ENCODE measurements at places on chromosomes 3 and 15.

- DNase-seq = peak; percentile 55
These were observed 56.2 kb downstream of the EIF3J start for GRCh38 chr15:44593042-44593736.

GRCh38 chr3:132071043-132071442 lies 36.2 kb upstream of the CPNE4 start:
- no peak for DNase-seq

- DNase-seq = no peak
These were observed 163.1 kb downstream of the MYRIP start for GRCh38 chr3:39972508-39972907.

GRCh38 chr15:48869966-48870365 lies 8.0 kb upstream of the EID1 start:
- DNase-seq = no peak

DNA sequence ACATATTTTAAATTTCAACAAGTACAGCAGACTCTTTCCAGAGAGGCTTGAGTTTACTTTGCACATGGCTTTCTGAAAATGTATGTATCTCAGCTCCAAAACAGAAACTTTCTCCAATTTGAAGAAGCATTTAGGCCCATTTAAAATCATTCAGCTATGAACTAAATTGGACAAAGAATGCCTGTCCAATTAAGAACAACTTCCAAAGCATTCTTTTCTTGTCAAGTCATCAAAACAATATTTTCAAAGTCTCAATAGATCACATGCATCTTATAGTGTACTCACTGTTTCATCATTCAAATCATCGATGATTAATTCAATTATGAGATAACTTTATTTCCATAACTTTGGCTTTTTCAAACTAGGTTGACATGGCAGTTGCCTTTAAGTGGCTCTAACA lies 95.2 kb downstream of the KBTBD8 start:
- no peak for DNase-seq

- no peak for DNase-seq
These were observed 46.0 kb downstream of the RHCG start for GRCh38 chr15:89450076-89451006.

GRCh38 chr3:179264449-179264848 lies 13.5 kb upstream of the KCNMB3 start:
- DNase-seq = no peak

DNA sequence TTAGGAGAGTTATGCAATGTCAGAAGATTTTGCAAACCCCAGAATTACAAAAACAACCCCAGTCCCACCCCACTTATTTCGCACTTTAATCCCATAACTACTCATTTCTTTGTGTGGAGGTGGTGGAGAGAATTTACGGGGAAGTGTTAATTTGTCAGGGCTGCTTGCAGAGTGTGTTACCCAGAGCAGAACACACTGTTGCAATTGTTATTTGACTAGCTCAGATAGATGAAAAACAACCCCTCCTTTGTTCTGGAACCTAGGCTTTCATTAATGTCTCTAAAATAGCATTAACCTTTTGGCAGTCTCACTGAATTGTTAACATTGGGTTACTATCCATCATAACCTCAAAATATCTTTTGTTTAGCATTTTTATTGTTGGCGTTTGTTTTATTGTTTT lies 55.8 kb upstream of the MINAR1 start:
- no peak for DNase-seq

DNA sequence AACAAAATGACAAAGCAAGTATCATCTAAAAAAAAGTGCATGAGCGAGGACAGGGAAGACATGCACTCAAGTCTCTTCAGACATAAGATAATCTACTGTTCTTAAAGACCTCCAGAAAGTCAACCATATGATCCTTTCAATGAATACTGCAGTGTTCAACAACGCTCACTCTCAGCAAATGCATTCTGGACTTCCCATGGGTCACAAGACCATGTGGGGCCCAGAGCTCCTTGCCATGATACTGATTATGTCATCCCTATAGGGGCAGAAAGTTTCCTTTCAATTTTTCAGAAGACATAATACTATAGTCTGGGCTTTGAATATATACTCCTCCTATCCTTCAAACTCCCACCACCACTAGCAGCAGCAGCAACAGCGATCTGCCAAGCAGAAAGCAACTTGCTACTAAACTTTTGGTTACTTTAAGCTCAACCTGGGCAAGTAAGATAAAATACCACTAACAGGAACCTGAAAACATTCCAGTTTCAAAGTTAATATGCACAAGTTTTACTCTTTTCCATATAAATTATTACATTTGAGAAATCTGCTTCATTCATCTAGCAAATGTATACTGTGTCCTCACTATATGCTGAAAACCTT lies 143.5 kb downstream of the ADAM10 start:
- no peak for DNase-seq

- no peak for DNase-seq
These were observed 4.2 kb upstream of the RPL29 start for GRCh38 chr3:51999846-52000245.

DNA sequence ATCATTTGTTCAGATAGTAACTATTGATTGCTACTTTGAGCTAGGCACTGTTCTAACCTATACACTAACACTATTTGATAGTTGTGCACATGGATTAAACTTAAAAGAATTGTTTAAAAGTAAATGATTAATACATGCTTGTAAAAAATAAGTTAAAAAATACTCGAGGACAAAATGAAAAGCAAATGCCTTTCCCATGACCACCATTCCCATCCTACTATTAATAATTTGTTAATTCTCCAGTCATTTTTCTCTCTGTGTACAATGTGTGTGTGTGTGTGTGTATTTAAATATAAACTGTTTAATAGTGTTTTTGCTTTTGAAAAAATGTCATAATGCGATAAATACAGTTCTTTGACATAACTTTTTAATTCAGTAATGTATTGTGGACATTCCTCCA lies 78.7 kb upstream of the KCNMB2 start:
- DNase-seq = no peak

GRCh38 chr3:129460155-129460554 lies 20.1 kb downstream of the IFT122 start:
- DNase-seq = no peak
